NCI-H69 (cell line): ENCODE measurements at places on chromosomes 13 and 19.

DNA sequence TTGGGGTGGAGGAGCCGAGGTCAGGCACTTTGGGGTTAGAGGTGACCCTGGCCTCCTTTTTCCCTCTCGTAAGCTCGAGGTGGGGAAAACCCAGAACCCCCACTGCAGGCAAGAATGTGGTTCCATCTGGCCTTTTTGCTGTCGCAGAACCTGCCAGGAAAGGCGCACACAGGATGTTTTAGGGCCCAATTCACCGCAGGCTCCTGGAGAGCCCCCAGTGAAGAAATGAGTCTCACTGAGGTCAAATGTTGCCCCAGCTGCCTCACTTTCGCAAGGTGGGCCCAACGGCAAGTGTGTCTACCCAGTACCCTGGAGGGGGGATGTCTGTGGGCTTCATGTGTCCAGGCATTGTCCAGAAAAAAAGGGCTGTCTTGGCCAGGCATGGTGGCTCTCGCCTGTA lies 61.8 kb downstream of the PEX11G start:
- no peak for DNase-seq

- DNase-seq: peak; percentile 5
These were observed 125.2 kb downstream of the LMO7 start for GRCh38 chr13:75761369-75761768.

GRCh38 chr19:35211545-35212230 lies 16.9 kb downstream of the FAM187B start:
- no peak for DNase-seq

GRCh38 chr19:34681478-34681877 lies 4.0 kb downstream of the ZNF302 start:
- no peak for DNase-seq

GRCh38 chr19:14400951-14401431 lies 18.1 kb downstream of the DDX39A start:
- DNase-seq: no peak

DNA sequence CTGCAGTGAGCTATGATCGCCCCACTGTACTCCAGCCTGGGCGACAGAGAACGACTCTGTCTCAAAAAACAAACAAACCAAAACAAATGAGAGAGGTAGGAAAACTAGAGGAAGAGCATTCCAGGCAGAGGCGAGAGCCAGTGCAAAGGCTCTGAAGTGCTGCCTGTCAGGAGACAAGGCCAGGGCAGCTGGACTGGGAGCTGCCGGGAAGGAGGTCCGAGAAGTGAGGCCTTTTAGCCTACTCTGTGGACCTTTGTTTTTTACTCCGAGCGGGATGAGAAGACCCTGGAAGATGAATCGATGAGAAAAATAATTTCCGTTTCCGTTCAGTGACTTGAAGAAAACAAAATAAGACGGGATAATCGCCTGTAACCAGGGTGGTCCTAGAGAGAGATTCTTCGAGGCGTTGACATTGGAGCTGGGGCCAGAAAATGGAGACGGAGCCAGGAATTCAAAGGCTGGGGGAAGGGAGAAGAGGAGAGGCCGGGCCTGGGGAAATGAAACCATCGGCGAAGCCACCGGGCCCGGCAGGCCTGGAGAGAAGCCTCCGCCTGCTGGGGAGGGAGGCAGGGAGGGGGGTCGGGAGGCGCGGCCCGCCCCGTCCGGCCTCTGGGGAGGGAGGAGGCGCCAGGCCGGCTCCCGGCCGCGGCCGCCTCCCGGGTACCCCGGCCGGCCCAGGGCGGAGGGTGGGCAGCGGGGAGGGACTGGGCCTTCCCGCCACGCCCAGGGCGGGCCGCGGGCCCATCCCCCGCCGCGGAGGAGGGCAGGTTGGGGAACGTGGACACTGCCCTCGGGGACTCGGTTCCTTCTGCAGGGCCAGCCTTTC lies 7.8 kb upstream of the SERTAD1 start:
- peak; percentile 93 for DNase-seq

GRCh38 chr13:45792827-45793303 lies 58.7 kb downstream of the SIAH3 start:
- DNase-seq: no peak

DNA sequence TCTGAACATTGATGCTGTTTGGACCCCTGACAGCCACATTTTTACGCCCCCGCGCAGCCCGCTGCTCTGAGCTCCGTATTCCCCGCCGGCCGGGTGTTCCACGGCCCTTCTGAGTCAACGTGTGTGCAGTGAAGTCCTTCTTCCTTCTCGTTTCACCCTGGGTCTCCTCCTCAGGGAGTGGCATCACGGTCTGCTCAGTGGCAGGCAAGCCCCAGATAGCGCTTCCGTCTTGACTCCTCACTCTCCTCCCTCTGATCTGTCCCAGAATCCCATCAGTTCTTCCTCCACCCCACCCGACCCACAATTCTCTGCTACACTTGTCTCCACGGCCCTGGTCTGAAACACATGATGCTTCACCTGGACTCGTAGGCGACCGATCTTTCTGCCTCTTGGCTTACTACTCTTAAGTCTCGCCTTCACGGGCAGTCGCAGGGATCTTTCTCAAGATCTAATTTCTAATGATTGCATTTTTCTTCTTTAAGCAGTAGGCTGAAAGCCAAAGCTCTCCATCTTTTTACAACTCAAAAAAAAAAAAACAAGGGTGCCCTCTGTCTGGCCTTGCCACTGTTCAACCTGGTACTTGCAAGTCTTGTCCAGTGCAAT lies 33.9 kb downstream of the CCNE1 start:
- DNase-seq: peak; percentile 49

DNA sequence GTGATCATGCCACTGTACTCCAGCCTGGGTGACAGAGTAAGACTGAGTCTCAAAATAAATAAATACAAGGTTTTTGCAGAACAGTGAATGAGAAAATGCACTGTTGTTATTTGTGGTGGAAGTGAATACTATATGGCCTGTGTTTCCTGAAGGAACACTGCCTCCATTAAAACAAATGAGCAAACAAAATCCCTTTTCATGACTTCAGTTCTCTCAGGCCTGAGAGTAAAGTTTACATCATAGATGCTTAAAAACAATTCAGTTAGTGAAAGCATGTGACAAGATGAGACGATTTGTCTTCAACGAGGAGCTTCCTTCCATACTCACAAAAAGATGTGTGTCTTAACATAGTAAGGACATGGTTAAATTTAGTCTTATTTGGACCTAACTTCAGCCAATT lies 14.4 kb downstream of the SPINT2 start:
- no peak for DNase-seq

- DNase-seq: peak; percentile 92
These were observed at the start of gene SLAIN1 for GRCh38 chr13:77697217-77698103. Gene SLAIN1, plus strand, starts transcription at chr13:77697687. Its CDS starts 227 bp downstream, at chr13:77697914.

DNA sequence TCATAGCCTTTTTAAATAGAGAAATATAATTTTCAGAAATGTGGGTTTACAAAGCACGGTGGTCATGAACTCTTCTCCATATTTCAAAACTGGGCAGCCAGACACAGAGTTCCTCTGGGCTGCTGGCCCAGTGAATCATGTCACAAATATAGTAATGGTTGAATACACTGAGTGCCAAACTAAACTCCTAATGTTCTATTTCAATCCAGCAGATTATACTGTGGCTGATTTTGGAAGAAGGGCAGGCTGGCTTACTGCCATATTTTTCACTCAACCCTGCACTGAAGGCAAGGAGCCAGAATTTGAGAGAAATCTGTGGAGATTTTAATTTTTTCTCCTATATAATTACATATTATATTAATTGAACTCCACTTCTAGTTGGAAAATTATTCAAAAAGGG lies 17.0 kb upstream of the PRR20A start:
- peak; percentile 67 for DNase-seq

DNA sequence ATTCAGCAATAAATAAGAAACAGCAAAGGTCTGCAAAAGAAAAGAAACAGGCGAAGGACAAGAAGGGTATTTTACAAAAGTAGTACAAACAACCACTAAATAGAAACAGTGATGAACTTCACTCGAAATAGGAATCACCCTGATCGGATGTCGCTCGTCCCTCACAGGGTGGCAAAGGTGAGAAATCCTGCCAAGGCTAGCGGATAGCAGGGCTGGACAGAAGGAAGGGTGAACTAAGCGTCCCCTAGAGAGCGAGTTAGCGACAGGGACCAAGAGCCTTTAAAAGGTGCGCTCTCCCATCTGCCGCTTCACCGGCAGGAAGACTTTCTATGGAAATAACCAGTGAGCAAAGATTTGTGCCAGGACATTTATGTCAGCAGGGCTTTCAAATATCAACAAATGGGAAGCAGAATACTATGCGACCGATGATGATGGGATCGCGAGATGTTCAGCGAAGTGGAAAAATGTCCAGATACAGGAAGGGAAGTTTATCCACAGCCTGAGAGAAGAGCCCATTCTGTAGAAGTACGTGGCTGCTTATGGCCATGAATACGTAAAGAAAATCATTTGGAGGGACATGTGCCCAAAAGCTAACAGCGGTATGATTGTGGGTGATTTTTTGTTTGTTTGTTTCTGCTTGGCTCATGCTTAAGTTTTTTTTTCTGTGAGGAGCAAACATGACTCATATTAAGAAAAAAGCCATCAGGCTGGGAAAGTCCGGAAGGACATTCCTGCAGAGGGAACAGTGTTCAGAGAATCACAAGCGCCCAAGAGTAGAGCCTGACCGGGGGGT lies 18.9 kb downstream of the ELAVL1 start:
- DNase-seq: no peak

- no peak for DNase-seq
These were observed 49.8 kb upstream of the ESD start for GRCh38 chr13:46846726-46847125.

GRCh38 chr19:49398931-49399330 lies 10.9 kb downstream of the KASH5 start:
- DNase-seq: no peak

GRCh38 chr19:24074720-24075454 lies 12.1 kb upstream of the ZNF254 start:
- DNase-seq: no peak

DNA sequence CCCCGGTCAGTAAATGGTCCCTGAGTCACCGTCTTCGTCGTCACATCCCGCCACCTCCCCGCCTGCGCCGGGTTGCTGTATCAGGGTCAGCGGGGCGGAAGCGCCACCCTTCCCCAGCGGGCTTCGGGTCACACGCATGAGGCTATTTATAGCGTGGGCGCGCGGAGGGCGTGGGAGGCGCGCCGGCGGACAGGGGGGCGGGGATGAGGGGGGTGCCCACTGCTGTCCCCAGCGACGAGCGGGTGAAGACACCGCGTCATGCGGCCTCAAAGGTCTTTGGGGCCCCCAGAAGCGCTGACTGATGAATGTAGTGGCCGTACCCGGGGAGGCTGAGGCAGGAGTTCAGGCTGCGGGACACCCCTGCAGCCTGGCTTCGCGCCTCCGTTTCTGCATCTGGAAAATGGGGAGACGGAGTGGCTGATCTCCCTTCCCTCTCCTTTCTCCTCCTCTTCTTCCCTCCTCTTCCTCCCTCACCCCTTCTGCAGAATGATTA lies 7.9 kb downstream of the UNC13A start:
- no peak for DNase-seq

GRCh38 chr19:58563823-58564222 lies 5.4 kb upstream of the UBE2M start:
- DNase-seq: no peak

DNA sequence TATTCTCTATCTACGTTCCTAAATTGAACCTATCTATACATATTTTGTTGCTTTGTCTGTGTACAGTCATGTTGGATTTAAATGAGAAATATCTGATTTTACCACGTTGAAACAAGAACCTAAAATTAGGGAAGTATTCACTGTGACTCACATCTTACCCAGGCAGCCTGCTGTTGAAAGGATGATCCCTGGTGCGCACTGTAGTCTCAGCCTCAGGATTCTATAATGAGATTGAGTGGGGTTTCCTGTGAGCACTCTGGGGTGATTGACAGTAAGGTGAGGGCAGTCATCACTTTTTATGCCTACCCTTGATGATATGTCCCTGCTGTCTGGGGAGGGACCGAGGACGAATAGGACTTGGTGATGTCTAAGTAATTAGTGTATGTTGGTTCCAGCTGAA lies 35.4 kb downstream of the PCCA start:
- DNase-seq: peak; percentile 98

DNA sequence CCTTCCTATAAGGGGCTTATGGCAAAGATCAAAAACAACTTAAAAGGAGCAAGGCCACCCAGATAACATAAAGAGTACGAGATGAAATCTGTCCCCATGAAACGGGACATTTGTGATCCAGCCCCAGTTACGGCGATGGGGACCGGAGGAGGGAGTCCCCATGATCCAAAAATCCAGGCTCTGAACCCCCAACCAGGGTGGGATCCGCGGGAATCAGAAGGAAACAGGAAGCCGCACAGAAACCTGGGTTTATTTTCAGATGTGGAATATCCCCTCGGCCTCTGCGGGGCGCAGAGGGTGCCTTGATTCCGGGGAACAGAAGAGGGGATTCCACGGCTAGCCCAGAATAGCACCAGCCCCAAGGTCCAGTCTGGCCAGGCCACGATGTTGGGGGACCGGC lies 5.0 kb downstream of the PTPRS start:
- no peak for DNase-seq

DNA sequence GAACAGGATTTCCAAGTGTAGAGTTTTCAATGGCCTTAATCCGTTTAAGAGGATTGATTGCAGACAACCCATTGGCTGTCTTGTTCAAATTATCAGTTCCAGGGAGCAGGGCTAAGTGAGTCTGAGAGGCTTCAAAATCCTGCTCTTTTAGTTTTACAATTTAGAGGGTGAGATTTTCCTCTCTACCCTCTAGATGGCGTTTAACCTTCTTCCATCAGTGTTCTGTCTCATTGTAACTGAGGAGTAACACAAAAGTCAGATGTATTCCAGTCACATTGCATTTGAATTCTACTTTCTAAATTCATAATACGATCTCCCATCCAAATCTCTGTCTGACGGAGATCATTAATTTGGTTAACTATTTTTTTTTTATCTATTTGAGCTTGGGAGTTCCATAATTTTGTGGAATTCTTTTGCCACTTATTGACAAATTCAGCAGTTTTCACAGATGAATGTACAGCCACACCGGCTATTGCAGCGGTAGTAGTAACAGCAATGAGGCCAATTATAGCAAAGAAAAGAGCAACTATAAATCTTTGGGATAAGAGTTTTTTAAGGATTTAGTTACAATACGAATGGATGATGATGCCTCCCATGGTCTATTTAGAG lies 7.8 kb upstream of the C19orf84 start:
- DNase-seq: peak; percentile 3

- no peak for DNase-seq
These were observed 139.9 kb downstream of the MRPL57 start for GRCh38 chr13:21316376-21316775.

GRCh38 chr13:64817691-64818090 lies 2412.4 kb downstream of the PCDH9 start:
- DNase-seq: no peak
